ENCODE measurements at places on chromosomes 6 and 20.

GRCh38 chr20:61939691-61940360 is 125.9 kb downstream of the TAF4 start:
- no peak for DNase-seq

- DNase-seq, result no peak
Measured at GRCh38 chr20:33370291-33370690, 31.0 kb downstream of the CDK5RAP1 start.

- DNase-seq, result no peak
Measured at GRCh38 chr20:61287583-61288275, 35.7 kb downstream of the CDH4 start.

GRCh38 chr6:7426447-7427169 is 37.0 kb downstream of the RIOK1 start:
- DNase-seq, result no peak

DNA sequence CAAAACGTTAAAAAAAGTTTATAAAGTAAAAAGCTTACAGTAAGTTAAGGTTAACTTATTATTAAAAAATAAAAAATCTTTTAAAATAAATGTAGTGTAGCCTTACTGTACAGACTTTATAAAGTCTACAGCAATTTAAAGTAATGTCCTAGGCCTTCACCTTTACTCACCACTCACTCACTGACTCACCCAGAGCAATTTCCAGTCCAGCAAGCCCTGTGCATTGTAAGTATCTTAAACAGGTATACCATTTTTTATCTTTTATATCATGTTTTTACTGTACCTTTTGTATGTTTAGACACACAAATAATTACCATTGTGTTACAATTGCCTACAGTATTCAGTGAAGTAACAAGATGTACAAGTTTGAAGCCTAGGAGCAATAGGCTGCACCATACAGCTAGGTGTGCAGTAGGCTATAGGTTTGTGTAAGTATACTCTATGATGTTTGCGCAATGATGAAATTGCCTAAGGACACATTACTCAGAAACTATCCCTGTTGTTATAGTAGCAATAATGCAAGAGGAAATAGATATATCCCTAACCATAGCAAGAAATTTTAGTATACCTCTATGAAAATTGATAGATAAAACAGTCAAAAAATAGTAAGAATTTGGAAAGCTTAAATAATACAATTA is 39.5 kb downstream of the FBXO5 start:
- no peak for DNase-seq

GRCh38 chr6:6729971-6730370 is 141.5 kb downstream of the LY86 start:
- no peak for DNase-seq

- no peak for DNase-seq
Measured at GRCh38 chr6:158028421-158028820, 46.8 kb downstream of the SYNJ2 start.

GRCh38 chr6:169326067-169326799 is 72.6 kb upstream of the THBS2 start:
- DNase-seq, result no peak

DNA sequence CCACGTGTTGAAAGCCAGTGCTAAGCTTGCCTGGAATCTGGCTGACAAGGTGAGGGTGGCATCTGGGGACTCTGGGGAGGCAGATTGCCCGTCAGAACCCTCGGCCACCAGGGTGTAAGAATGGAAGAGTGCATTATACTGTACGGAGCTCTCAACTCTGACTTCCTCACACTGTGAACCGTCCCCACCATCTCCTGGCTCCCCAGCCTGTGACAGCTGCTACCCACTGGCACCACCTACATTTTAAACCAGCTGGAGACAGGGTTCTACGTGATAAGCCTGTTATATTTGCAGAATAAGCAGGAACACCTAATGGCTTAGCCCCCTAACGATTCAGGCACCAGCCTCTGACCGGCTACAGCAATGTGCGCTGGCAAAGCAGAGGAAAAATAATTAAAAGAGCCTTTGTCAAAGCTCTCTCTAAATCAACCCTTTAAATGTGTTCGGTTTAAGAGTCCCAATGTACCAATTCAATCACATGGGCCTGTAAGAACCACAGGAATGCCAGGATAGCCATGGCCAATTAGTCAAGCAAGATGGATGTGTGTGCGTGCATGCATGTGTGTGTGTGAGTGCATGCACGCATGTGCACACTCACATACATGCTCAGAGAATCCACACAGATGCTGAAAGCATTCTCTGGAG is 89.1 kb upstream of the TAB2 start:
- no peak for DNase-seq

DNA sequence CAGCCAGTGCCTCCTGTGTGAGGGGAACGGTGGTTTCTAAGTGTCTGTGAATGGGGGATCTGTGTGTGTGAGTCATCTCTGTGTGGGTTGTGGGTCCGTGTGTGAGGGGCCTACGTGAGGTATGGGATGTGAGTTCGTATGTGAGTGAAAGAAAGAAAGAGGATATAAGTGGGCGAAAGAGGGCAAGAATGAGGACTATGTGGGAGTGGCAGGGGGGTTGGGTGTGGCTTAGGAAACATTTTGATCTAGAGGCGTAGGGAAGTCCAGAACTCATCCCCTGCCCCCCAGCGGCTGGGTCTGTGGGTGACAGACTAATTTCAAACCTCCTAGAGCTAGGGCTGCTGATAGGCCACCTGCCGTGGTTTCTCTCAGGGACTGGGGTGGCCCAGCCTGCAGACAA is 35.5 kb downstream of the DHX35 start:
- DNase-seq, result no peak

GRCh38 chr6:12704946-12705345 is 11.6 kb upstream of the PHACTR1 start:
- DNase-seq, result no peak

DNA sequence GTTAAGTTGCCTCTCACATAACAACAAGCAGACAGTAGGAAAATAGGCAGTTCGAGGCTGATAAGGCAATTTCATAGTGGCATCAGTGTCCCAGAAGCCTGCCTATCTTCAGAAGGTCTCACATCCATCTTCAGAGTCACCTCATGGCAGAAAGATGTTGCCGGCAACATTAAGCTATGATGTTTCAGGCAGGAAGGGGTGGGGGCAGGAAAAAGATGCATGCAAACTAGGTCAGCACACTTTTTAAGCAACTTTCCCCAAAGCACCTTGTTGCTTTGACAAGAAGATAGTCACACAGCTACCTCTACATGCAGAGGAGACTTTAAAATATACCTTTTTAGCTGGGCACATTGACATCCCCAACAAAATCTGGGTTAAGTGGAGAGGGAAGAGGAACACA is 43.2 kb upstream of the SMIM8 start:
- no peak for DNase-seq

GRCh38 chr6:139016337-139017213 is 12.0 kb upstream of the ABRACL start:
- DNase-seq, result no peak

GRCh38 chr6:168956141-168956838 is 297.4 kb downstream of the THBS2 start:
- DNase-seq, result no peak

DNA sequence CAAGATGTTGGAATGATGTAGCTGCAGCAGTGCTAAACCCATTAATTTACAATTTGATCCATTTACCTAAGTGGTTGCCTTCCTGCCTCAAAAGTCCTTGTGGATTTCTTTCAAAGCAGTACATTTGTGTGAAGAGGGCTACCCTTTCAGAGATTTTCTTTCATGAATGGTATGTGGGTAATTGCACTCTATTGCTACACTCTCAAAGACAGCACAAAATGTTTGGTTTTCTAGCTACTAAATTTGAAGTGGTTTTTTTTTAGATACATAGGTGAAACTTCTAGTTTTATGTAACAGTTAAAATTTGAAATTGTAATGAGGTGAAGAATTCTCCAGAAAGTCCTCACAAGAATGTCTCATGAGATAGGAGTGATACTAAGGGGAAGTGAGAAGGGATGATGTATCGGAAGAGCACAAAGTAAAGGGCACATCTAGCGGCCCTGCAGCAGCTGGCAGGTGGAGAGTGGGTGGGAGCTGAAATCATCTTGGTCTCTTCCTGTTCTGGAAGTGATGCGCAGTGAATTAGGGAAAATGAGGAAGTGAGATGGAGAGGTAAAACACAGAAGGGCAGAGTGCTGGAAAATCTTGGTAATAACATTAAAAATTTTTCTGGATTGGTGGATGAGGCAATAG is 236.8 kb upstream of the MAN1A1 start:
- no peak for DNase-seq

- DNase-seq, result no peak
Measured at GRCh38 chr6:69265706-69266105, 531.1 kb downstream of the LMBRD1 start.

GRCh38 chr6:170229851-170230519 is 60.9 kb downstream of the DLL1 start:
- no peak for DNase-seq

GRCh38 chr6:154127657-154128056 is 88.6 kb downstream of the OPRM1 start:
- DNase-seq, result peak; percentile 32

DNA sequence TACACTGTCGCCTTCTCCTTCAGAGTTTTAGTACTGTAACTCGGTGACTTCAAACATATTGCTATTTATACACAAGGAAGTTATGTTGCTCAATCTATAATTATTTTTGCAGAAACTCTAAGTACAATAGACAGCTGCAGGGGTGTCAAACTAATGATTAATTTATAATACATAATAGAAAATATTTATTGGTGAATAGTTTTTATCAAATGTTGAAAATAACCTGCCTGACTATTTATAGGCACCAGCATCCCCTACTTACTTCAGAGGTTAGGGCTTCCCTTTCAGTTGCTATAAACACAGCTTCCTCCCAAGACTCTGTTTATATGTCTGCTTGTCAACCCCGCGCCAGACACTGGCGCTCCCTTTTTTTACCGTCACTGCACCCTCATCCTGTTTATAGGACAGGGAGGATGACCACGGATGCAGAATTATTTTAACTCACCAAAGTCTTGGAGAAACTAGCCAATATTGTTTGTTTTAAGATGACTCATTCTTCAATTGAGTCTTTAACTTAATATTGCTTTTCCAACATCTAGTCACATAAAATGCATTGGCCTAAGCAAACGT is 225.0 kb downstream of the ALDH8A1 start:
- DNase-seq, result no peak
